Sigmoid colon (tissue), 7 donors: ENCODE measurements at places on chromosomes 5 and 9. TPM values are rescaled to one million over a fixed set of nuclear protein-coding genes. Genes with fewer than 3 reads are reported as not detected.

SOWAHA gene
- polyA plus RNA-seq, result 8.0 TPM

DEPDC1B gene
- polyA plus RNA-seq, result 9.5 TPM

SHC3 gene
- 1.8 TPM for polyA plus RNA-seq

STK32A gene
- polyA plus RNA-seq, result under 0.01 TPM

DNAI1 gene
- not detected for polyA plus RNA-seq

SLC44A1 gene
- 27.0 TPM for polyA plus RNA-seq

- no peaks in the 10 kb centered on the region for H3K4me1 ChIP-seq
- no peak for DNase-seq
- no peak overlapping the region for H3K4me3 ChIP-seq
- H3K27ac ChIP-seq, result no peak overlapping the region
These were observed 20.8 kb upstream of the ADRB2 start for GRCh38 chr5:148805326-148806290.

DNA sequence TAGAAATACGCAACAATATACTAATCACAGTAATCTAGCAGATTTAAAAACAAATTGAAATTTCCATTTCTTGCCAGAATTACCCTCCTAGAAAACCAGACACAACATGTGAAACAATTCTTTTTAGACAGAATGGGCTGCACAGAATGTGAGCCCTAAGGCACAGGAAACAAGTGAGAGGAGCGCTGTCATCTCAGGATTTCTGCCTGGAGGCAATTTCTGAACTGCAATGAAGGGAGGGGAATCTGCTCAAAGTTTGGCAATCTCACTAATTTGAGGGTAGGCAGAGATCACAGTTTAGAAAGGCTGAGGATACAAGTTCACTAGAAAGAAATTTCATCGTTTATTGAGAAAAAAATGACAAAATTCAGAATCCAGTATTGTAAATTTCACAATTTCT is 70.3 kb downstream of the INIP start:
- H3K27ac ChIP-seq, result no peak overlapping the region
- H3K4me1 ChIP-seq, result no peaks in the 10 kb centered on the region
- no peaks in the 10 kb centered on the region for H3K36me3 ChIP-seq
- no peak overlapping the region for H3K4me3 ChIP-seq
- no peak for DNase-seq
- H3K27me3 ChIP-seq, result no peaks in the 10 kb centered on the region

- no peak for DNase-seq
- no peaks in the 10 kb centered on the region for H3K36me3 ChIP-seq
- peaks cover 29% of the 10 kb centered on the region for H3K4me1 ChIP-seq
- peak overlapping the region; percentile 77 for H3K27ac ChIP-seq
These were observed 652 bp upstream of the TMEM161B start for GRCh38 chr5:88269222-88269771.

DNA sequence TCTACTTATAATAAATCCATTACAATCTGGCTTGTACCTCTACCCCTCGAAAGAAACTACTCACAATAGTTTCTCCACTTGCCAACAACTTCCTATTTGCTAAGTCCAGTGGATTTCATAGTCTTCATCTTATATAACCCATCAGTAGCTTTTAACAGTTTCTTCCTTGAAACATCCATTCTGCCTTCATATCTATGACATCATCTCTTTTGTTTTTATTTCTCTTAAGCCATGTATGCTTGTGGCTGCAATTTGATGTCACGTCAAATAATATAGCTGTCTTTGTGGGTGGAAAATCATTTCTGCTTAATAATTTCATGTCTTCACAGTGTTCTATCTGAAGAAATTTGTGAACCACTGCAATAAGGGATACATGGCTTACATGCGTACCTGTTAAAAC is 77.5 kb upstream of the GRHPR start:
- H3K4me1 ChIP-seq, result no peaks in the 10 kb centered on the region
- H3K36me3 ChIP-seq, result no peaks in the 10 kb centered on the region
- no peak overlapping the region for H3K4me3 ChIP-seq
- H3K27ac ChIP-seq, result no peak overlapping the region
- no peak for DNase-seq
- no peaks in the 10 kb centered on the region for H3K27me3 ChIP-seq

GRCh38 chr5:90477073-90477472 is 2.4 kb downstream of the POLR3G start:
- DNase-seq, result no peak
- peaks cover 23% of the 10 kb centered on the region for H3K4me1 ChIP-seq
- H3K4me3 ChIP-seq, result no peak overlapping the region

DNA sequence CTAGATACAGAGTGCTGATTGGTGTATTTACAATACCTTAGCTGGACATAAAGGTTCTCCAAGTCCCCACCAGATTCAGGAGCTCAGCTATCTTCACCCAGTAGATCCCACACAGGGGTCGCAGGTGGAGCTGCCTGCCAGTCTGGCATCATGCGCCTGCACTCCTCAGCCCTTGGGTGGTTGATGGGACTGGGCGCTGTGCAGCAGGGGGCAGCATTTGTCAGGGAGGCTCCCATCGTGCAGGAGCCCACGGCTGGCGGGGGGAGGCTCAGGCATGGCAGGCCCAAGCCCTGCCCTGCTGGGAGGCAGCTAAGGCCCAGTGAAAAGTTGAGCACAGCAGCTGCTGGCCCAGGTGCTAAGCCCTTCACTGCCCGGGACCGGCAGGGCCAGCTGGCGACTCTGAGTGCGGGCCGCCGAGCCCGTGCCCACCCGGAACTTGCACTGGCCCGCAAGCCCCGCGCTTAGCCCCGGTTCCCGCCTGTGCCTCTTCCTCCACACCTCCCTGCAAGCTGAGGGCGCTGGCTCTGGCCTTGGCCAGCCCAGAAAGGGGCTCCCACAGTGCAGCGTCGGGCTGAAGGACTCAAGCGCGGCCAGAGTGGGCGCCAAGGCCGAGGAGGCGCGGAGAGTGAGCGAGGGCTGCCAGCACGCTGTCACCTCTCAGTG is 314.1 kb upstream of the ATP10B start:
- H3K27me3 ChIP-seq, result no peaks in the 10 kb centered on the region
- H3K27ac ChIP-seq, result no peak overlapping the region
- no peak for DNase-seq
- H3K36me3 ChIP-seq, result no peaks in the 10 kb centered on the region

- H3K4me3 ChIP-seq, result no peak overlapping the region
- no peaks in the 10 kb centered on the region for H3K27me3 ChIP-seq
- no peaks in the 10 kb centered on the region for H3K4me1 ChIP-seq
- no peak overlapping the region for H3K27ac ChIP-seq
These were observed 539.1 kb downstream of the CDK5RAP2 start for GRCh38 chr9:120040896-120041295.

DNA sequence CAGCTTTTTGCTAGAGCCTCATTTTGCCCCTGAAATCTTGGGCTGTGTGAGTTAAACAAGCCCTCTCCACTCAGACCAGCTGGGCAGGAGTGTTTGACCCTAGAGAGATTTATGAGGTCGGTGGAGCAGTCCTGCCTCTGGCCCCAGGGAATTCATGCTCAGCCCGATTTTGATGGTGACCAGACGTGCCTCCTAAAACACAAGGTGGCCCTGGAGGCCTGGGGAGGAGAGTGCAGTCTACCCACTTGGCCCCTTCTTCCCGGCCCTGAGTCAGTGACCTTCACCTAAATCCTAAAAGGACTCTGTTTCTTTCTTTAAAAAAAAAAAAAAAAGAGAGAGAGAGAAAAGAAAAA is 86.6 kb upstream of the SAP30L start:
- no peak overlapping the region for H3K4me3 ChIP-seq
- no peaks in the 10 kb centered on the region for H3K36me3 ChIP-seq

GRCh38 chr5:51599587-51599986 is 216.3 kb downstream of the ISL1 start:
- H3K27ac ChIP-seq, result no peak overlapping the region
- DNase-seq, result no peak
- H3K36me3 ChIP-seq, result no peaks in the 10 kb centered on the region
- no peaks in the 10 kb centered on the region for H3K27me3 ChIP-seq
- no peaks in the 10 kb centered on the region for H3K4me1 ChIP-seq

- H3K27ac ChIP-seq, result peak overlapping the region; percentile 35
- H3K36me3 ChIP-seq, result no peaks in the 10 kb centered on the region
- H3K4me3 ChIP-seq, result no peak overlapping the region
- DNase-seq, result no peak
- no peaks in the 10 kb centered on the region for H3K27me3 ChIP-seq
These were observed 171.2 kb upstream of the ACTBL2 start for GRCh38 chr5:57653636-57654290.

DNA sequence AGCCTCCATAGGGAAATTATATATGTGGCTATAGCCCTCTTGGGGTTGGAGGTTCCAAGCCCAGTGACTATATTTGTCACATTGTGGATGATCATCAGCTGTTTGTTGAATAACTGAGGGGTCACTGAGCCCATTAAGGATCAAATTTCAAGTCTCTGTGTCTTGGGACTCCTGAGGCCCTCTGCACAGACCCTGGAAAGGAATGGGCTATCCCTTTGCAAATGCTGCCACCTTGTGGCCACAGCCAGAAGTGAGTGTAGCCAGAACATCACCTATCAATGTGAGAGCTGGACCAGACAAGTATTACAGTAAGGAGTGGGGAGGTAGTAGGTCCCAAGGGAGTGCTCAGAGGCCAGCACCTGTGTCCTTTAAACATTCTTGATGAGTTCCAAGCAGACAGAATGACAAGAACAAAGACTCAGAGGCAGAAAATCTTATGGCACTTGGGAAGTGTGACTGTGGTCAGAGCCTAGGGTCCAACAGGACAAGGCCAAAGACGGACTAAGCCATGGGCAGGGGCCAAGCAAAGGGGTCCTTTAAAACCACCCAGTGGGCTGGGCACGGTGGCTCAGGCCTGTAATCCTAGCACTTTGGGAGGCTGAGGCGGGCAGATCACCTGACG is 8.2 kb downstream of the RPP25L start:
- H3K4me3 ChIP-seq, result no peak overlapping the region
- H3K27me3 ChIP-seq, result no peaks in the 10 kb centered on the region
- no peaks in the 10 kb centered on the region for H3K36me3 ChIP-seq

- no peak overlapping the region for H3K27ac ChIP-seq
- H3K27me3 ChIP-seq, result no peaks in the 10 kb centered on the region
- no peak for DNase-seq
- no peaks in the 10 kb centered on the region for H3K4me1 ChIP-seq
- H3K4me3 ChIP-seq, result no peak overlapping the region
These were observed 428.5 kb upstream of the ITGA1 start for GRCh38 chr5:52359261-52359660.

- no peak overlapping the region for H3K27ac ChIP-seq
- H3K36me3 ChIP-seq, result no peaks in the 10 kb centered on the region
- no peak overlapping the region for H3K4me3 ChIP-seq
- no peak for DNase-seq
- no peaks in the 10 kb centered on the region for H3K27me3 ChIP-seq
- H3K4me1 ChIP-seq, result no peaks in the 10 kb centered on the region
These were observed 32.5 kb upstream of the ABLIM3 start for GRCh38 chr5:149108651-149109280.

GRCh38 chr5:134614450-134615085 is 18.1 kb downstream of the SAR1B start:
- DNase-seq, result no peak
- H3K27me3 ChIP-seq, result no peaks in the 10 kb centered on the region
- no peak overlapping the region for H3K4me3 ChIP-seq

GRCh38 chr5:32116574-32117313 is 57.4 kb downstream of the GOLPH3 start:
- no peak for DNase-seq
- H3K36me3 ChIP-seq, result peaks cover 21% of the 10 kb centered on the region
- H3K4me3 ChIP-seq, result no peak overlapping the region
- peaks cover 4% of the 10 kb centered on the region for H3K4me1 ChIP-seq
- no peak overlapping the region for H3K27ac ChIP-seq
- H3K27me3 ChIP-seq, result no peaks in the 10 kb centered on the region

DNA sequence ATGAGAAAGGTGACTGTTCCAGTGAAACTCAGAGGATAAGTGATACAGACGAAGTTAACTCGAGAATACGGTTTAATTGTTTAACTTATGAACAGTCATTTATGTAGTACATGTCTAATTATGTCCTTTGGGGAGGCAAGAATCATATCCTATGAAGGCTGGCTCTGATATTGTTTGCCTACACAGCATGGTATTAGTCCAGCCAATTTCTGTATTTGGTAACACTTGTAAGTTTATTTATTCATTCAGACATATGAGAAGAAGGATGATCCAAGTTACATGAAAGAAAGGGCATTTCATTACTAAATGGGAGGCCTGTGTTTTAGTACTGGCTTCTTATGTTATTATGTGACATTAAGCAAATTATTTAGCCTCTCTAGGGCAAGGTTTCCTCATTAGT is 199.7 kb downstream of the NNT start:
- no peak overlapping the region for H3K4me3 ChIP-seq
- no peaks in the 10 kb centered on the region for H3K27me3 ChIP-seq
- H3K4me1 ChIP-seq, result peaks cover 12% of the 10 kb centered on the region
- no peaks in the 10 kb centered on the region for H3K36me3 ChIP-seq
- no peak overlapping the region for H3K27ac ChIP-seq

- H3K4me3 ChIP-seq, result no peak overlapping the region
- H3K27ac ChIP-seq, result no peak overlapping the region
- no peak for DNase-seq
- H3K4me1 ChIP-seq, result peaks cover 36% of the 10 kb centered on the region
- no peaks in the 10 kb centered on the region for H3K36me3 ChIP-seq
- no peaks in the 10 kb centered on the region for H3K27me3 ChIP-seq
These were observed 162.3 kb downstream of the PBX3 start for GRCh38 chr9:125909459-125909858.

- no peak overlapping the region for H3K27ac ChIP-seq
- no peak for DNase-seq
- no peaks in the 10 kb centered on the region for H3K27me3 ChIP-seq
These were observed 92.4 kb downstream of the MAP1B start for GRCh38 chr5:72199681-72200080.

GRCh38 chr5:97547999-97548738 is 365.1 kb upstream of the RIOK2 start:
- H3K36me3 ChIP-seq, result no peaks in the 10 kb centered on the region
- H3K4me3 ChIP-seq, result no peak overlapping the region
- no peaks in the 10 kb centered on the region for H3K27me3 ChIP-seq
- no peaks in the 10 kb centered on the region for H3K4me1 ChIP-seq

DNA sequence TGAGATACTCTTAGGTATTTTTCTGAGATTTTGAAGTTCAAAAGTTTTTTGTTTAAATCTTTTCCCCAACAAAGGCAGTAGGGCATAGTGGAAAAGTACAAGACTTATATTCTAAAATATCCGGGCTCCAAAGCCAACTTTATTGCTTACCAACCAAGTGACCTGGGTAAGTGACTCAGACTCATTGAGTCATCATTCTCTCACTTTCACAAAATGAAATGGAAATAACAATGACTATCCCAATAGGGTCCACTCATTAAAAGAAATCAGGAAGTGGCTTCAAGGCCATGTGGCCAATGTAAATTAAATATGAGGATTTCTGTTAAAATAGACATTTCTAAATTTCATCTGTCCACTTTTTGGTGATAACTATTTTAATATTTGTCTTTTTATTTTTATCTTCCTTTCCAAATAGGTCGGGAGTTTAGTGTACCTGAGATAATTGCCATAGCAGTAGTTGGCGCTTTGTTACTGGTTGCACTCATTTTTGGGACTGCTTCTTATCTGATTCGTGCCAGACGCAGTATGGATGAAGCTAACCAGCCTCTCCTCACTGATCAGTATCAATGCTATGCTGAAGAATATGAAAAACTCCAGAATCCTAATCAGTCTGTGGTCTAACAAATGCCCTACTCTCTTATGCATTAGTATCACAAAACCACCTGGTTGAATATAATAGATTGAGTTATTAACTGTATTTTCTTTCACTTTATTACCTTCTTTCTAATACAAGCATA is 15.5 kb downstream of the TYRP1 start:
- H3K27ac ChIP-seq, result no peak overlapping the region
- no peaks in the 10 kb centered on the region for H3K36me3 ChIP-seq
- no peak for DNase-seq
- H3K4me3 ChIP-seq, result no peak overlapping the region
- H3K4me1 ChIP-seq, result no peaks in the 10 kb centered on the region

GRCh38 chr5:90915393-90915792 is 356.8 kb downstream of the ADGRV1 start:
- no peaks in the 10 kb centered on the region for H3K27me3 ChIP-seq
- no peak overlapping the region for H3K4me3 ChIP-seq
- no peak overlapping the region for H3K27ac ChIP-seq
